Naive thymus-derived CD8-positive, alpha-beta T cell (primary cell): ENCODE measurements at places on chromosomes 11 and 22. TPM values are rescaled to one million over a fixed set of nuclear protein-coding genes. Genes with fewer than 3 reads are reported as not detected.

DNA sequence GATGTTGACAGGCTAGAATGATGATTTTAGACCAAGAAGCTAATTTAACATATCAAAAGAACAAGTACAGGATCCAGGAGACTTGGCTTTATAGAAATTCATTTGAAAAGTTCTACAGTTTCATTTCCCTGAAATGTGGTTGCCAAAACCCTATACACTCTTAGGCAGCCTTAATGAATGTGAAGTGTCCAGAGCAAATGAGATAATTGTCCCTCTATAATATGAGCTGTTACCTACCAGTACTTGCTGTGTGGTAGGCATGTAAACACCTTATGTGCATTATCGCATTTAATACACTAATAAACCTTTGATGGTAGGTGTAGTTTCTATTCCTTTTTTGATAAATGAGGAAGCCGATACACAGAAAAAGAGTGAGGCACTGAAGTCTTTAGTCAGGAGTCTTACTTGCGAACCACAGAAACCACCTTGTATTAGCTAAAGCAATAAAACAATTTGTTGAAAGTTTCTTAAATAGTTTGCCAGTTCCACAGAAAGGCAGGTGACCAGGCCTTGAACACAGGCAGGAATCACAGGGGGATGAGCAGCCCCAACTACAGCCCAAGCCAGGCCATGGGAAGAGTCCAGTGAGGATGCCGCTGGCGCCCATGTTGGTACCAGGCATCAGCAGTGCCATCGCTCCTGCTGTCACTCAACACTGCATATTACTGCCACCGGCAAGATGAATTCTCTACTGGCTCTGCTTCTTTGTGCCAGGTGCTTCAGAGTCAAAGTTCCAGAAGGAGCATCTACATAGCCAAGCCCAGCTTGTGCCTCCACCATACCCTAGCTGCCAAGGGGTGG, 81.7 kb downstream of the SWAP70 start:
- DNase-seq, result no peak

SHISAL1 gene
- total RNA-seq, result not detected

DNA sequence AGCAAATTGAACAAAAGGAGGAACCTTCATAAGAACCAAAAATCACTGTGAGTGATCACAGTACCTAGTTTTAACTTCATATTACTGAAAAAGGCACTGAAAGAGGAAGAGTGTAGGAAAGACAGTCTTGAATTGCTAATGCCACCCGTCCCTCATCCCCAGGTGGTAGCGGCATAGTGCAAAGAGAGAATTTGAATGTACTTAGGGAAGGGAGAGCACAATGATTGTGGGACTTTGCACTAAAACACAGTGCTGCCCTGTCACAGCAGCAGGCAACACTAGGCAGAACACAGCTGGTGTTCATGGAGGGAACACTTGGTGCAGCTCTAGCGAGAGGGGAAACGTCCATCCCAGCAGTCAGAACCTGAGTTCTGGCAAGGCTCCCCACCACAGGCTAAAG, 716.3 kb upstream of the ANO5 start:
- DNase-seq, result no peak

DNA sequence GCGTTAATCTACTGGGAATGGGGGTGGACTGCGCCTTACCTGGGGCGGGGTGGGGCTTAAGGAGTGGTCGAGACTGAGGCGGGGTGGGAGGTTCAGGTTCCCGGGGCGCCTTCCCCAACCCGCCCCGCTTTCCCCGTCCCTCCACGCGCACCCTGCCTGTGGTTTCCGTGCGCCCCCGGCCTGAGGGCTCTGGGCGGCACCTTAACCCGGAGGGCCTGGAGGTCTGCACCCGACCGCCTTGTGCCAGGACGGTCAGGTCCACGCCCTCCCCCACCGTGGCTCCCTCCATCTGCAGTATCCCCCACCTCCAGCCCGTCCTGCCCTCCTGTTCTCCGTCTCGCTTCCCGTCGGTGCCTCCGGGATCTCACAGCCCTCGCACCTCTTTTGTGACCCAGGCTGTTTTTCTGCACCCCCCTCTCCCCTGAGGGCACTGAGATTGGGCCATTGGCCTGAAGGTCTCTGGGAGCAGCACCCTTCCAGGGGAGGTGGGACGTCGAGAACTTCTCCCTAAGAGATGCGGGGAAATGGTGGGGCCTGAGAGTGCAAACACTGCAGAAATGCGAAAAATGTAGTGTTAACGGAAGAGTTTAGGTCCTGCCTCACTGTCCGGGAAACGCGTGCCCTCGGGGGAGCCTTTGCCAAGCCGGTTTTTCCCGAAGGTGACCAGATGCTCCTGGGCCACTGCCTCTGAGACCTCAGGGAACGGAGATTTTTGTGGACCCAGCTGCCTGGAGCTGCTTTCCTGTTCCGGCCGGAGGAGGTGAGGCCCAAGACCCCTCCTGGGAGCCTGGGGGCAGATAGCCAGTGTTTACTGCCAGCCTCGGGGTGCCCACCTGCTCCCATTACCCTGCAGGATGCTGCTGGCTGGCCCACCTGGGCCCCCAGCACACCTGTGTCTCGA, 1.2 kb upstream of the ASCL2 start:
- no peak for DNase-seq

USP47 gene
- total RNA-seq, result 77.0 TPM

GRCh38 chr11:94885133-94885532, 88.2 kb downstream of the CWC15 start:
- DNase-seq, result no peak

APOA5 gene
- total RNA-seq, result not detected

DNA sequence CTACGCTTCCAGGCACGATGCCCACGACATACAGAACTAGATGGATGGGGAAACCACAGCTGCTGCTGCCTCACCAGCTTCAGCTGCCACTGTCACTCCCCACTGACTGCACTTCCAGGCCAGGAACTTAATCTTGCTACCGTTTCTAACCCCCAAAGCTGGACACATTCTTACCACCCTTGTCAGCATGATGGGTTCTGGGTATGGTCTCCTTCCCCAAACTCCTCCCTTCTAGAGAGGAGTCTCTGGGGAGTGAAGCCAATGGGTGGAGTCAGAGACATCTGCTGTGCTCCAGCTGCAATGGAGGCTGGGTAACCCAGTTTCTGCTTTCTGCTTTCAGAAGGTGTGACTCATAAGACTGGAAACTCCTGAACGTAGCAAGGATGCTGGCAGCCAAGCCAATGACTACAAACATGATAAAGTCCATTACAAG, 87.0 kb upstream of the THY1 start:
- no peak for DNase-seq

GRCh38 chr11:121048464-121049233, 24.7 kb downstream of the TBCEL start:
- DNase-seq, result no peak

GRCh38 chr11:8055091-8055835, 25.7 kb upstream of the TUB start:
- no peak for DNase-seq

CATSPERZ gene
- total RNA-seq, result not detected

CRYBB2 gene
- not detected for total RNA-seq

DNA sequence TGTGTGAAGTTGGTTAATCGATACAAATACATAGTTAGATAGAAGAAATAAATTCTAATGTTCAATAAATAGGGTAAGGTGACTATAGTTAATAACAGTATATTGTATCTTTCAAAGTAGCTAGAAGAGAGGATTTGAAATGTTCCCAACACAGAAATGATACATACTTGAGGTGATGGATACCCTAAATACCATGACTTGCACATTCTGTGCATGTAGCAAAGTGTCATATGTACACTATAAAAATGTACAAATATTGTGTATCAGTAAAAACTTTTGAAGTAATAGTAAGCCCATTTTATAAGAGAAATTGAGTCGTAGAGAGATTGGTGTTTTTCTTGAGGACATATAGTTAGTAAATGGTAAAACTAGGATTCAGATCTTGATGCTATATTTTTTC, 56.4 kb upstream of the PGR start:
- no peak for DNase-seq

DNA sequence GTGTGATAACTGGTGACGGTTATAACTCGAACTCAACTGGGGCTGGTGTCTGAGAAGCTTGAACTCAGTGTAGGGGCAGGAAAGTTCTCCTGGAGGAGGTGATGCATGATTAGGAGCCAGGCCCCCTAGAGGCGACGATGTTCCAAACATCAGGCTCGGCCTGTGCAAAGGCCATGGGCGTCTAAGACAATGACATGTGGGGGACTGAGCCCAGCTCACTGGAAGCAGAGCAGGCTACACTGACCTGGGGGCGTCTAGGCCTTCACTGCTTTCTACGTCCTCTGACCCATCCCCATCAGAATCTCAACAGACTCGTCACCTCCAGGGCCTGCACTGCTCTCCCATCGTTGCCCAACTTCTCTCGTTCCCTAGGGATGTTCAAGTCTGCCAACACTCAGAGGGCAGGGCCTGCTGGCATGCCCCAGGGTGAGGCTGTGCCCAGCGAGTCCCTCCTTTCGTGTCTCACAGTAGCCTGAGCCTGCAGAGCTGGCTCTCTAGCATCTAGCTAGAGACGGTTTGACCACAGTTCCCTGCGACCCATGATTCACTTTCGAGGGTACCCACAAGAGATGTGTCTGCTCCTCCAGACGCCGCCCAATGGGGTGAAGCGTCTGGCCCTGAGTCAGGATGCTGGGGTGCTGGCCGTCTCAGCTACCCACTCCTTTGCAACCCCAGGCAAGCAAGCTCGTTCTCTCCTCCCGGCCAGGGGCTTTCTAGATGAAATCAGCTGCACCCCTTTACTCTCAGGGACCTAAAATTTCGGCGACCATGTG, 1.1 kb upstream of the ATG16L2 start:
- DNase-seq, result no peak

GNG3 gene
- not detected for total RNA-seq
